ENCODE measurements at places on chromosomes 2 and 18.

- no peak for DNase-seq
These were observed 213.4 kb upstream of the LYPD1 start for GRCh38 chr2:132883430-132883829.

GRCh38 chr2:216083464-216084281 is 2.0 kb downstream of the TMEM169 start:
- DNase-seq, result no peak

DNA sequence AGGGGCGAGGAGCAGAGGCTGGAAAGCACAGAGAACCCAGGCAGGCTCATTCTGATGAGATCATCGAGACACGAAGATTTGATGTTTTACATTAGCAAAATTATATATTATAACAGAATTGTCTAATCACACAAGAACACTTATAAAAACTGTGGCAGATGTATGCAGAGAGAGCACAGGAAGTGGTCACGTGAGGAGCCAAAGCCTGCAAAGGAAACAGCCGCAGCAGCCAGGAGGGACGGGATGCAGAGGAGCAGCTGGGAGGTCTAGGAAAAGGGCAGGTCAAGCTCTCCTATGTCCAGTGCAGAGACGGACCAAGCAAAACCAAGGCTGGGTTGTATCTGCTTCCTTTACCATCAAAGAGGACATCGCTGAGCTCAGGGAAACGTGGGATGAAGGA is 355.1 kb upstream of the MYT1L start:
- no peak for DNase-seq

GRCh38 chr2:86070868-86071267 is 34.8 kb downstream of the POLR1A start:
- no peak for DNase-seq

DNA sequence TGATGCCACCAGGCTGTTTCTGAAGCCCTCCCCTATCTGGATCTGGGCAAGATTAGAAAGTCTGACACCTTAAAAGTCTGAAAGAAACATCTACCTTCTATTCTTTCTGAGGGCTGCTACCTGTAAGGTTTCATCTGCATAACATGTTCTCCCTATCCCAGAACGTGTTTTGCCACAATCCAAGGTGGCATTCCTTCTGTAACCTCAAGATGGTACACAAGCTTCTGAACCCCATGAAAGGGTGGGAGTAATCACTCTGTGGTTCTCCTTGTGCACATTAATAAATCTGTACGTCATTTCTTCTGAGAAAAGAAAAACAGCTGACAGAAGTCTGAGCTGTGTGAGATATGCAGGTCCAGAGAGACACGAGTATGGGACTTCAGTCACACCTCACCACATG is 41.8 kb upstream of the MSH6 start:
- DNase-seq, result no peak

Measured in putamen (tissue), 1 donor.